ENCODE measurements at places on chromosomes 5 and 9.
A peak's percentile ranks its signal among the peaks of the same experiment; 100 is the strongest.

- DNase-seq, result peak; percentile 22
These were observed 61.5 kb upstream of the RARS1 start for GRCh38 chr5:168424594-168425323.

DNA sequence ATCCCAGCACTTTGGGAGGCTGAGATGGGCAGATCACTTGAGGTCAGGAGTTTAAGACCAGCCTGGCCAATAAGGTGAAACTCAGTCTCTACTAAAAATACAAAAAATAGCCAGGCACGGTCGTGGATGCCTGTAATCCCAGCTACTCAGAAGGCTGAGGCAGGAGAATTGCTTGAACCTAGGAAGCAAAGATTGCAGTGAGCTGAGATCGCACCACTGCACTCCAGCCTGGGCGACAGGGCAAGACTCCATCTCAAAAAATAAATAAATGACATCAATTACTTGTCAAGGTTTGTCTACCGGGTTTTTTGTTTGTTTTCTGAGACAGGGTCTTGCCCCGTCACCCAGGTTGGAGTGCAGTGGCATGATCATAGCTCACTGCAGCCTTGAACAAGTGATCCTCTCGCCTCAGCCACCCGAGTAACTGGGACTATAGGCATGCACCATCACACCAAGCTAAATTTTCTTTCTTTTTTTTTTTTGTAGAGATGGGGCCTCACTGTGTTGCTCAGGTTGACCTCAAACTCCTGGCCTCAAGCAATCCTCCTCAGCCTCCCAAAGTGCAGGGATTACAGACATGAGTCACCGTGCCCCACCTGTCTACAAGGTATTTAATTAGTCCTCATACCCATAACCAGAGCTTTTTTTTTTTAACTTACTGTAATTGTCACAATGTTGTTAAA lies 64.9 kb downstream of the SUSD1 start:
- DNase-seq, result peak; percentile 35

- no peak for DNase-seq
These were observed 23.0 kb upstream of the ZNF366 start for GRCh38 chr5:72530196-72530595.

DNA sequence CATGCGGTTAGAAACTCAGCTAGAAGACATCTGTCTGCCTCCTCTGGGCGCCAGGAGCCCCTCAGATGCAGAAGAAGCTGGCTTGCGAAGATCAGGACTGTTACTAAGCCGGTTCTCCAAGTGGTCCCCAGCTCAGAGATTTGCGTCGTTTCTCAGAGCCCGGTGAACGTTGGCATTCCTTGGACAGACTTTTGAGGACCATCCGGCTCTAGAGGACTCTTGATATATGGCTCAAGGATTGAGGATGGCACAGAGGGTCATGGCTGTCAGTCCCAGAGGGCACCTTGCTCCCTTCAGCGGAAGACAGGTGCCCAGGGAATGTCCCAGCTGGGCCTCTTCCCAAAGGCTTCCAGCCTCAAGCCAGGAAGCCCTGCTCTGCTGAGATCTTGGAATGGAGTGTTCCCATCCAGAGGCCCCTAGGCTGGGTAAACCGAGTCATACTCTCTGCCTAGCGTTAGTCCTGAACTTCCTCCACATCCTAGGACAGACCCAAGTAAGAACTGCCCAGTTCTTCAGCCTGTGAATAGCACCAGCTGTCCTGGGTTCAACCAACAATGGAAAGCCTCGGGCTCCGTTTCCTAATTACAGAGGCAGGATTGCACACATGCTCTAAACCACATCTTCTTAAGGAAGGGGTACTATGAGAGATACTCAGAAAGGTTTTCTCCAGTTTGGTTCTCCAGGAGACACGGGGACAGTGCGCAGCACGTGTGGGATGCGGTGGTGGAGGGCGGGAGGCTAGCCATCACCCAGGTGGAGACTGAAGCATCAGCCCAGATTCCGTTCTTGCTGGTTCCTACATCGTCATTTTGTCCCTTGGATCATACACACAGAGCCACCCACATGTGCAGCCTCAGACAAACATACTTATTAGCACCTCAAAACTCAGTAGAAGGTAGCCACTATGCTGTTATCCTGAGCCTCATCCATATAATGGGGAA lies 51.4 kb downstream of the ZNF354C start:
- DNase-seq, result no peak

GRCh38 chr5:124744170-124744971 lies 2.1 kb downstream of the ZNF608 start:
- DNase-seq, result no peak

DNA sequence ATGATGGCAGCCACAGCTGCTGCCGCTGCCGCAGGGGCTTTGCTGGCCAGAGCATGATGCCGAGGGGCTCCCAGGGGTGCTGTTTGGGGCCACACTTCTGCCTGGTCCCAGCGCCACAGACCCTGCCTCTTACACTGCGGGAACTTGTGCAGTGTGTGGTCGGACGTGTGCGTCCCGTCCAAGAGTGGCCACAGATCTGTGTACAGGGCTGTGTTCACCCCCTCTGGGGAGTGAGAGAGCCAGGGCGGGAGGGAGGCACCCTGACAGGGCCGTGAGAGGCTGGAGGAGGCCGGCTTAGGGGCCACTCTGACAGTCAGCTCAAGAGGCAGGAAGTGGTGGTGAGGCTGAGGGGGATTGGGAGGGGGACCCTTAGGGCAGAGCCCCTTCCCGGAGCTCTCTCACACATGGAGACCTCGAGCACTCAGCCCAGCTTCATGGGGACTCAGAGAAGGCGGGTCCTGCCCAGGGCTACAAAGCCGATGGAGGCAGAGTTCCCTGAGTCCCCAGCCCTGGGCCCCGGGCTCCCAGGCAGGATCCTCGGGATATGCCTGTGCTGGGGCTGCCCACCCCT lies 13.1 kb upstream of the CARD19 start:
- DNase-seq, result no peak

GRCh38 chr9:110939047-110939446 lies 99.2 kb downstream of the LPAR1 start:
- no peak for DNase-seq

All from A549 (cell line).